Ascending aorta (tissue), 2 donors: ENCODE measurements at places on chromosomes 5 and 9.
A peak's percentile ranks its signal among the peaks of the same experiment; 100 is the strongest.

DNA sequence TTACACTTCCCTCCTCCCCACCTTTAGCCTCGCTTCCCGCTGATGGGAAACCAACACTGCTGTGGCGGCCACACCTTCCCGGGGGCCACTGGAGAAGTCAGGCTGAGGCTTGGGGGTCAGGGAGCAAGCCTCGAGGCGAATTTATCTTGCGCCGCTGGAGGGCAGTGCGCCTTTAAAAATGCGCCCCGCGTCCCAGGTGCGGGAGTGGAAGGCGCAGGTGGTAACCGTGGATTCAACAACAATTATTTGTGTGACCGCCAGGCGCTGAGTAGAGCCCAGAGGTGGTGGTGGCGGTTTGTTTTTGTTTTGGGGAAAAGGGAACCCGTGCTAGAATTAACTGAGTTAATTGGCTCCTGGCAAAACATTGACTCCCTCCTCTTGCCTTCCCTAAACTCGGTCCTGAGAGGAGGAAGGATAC, 1.1 kb downstream of the CFAP77 start:
- peaks cover 8% of the 10 kb centered on the region for H3K27me3 ChIP-seq
- H3K4me3 ChIP-seq = peak overlapping the region; percentile 72
- H3K4me1 ChIP-seq = peaks cover 12% of the 10 kb centered on the region
- H3K27ac ChIP-seq = no peak overlapping the region
- H3K36me3 ChIP-seq = no peaks in the 10 kb centered on the region

GRCh38 chr5:40385544-40385943, 294.2 kb upstream of the PTGER4 start:
- no peaks in the 10 kb centered on the region for H3K27me3 ChIP-seq
- no peak for DNase-seq
- H3K4me1 ChIP-seq = no peaks in the 10 kb centered on the region
- no peaks in the 10 kb centered on the region for H3K36me3 ChIP-seq
- no peak overlapping the region for H3K4me3 ChIP-seq

DNA sequence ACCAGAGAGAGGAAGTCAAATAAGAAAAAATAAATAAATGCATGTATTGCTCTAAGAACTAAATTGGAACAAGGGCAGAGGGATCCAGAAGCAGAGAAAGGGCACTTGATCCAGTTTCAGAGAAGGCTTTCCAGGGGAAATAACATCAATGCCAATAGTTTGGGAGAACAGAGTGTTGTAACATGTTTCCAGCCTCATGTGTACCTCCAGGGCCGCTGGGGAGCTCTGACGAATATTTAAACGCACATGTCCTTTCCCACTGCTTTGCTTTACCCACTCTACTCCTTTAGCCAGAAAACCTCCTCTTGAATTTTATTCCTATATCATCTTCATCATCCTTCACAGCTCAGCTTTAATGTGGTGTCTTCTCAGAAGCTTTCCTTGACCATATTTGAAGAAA, 233.7 kb downstream of the ENC1 start:
- H3K27me3 ChIP-seq = no peaks in the 10 kb centered on the region
- no peaks in the 10 kb centered on the region for H3K36me3 ChIP-seq
- DNase-seq = no peak

DNA sequence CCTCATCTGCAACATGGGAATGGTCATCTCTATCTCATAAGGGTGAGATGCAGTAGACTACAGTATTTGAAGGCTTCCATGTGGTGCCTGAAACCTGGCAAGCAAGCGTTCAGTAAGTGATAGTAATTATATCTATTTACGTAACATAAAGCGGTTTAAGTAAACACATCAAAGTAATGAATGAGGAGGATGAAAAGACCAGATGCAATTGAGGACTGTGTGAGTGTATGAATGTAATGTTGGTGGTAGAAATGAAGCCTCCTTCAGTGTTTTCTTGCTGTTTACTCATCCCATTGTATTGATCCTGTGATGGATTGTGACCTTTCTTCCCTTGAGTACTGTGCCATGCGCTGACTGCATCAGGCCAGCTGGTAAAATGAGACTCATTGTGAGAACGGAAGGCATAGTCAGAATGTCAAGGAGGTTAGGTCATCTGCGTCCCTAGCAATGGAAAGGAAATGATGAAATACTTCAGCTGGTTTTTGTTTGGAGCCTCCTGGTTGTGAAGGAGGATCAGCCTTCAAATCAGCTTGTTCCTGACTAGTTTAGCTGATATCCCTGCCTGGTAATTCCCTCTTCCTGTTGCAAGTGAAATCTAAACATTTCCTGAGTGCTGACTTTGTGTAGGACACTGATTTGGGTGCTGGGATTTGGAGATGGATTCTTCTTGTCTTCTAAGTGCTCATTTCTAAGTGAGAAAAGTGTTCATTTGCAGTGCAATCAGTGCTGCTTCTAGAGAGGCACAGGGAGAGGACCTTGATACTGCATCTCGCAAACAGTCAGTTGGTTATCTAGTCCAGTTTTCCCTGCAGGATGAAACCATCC, 35.6 kb downstream of the TNFSF8 start:
- H3K27ac ChIP-seq = no peak overlapping the region
- no peak for DNase-seq
- H3K4me3 ChIP-seq = no peak overlapping the region
- H3K4me1 ChIP-seq = peaks cover 4% of the 10 kb centered on the region

- no peak overlapping the region for H3K4me3 ChIP-seq
- H3K27ac ChIP-seq = no peak overlapping the region
- peaks cover 11% of the 10 kb centered on the region for H3K36me3 ChIP-seq
- no peaks in the 10 kb centered on the region for H3K27me3 ChIP-seq
- H3K4me1 ChIP-seq = no peaks in the 10 kb centered on the region
- no peak for DNase-seq
Observed at GRCh38 chr9:75168270-75169178, 80.2 kb downstream of the OSTF1 start.

GRCh38 chr9:85155352-85155751, 485.8 kb downstream of the NTRK2 start:
- no peak overlapping the region for H3K4me3 ChIP-seq
- no peaks in the 10 kb centered on the region for H3K4me1 ChIP-seq
- DNase-seq = no peak
- H3K36me3 ChIP-seq = no peaks in the 10 kb centered on the region

DNA sequence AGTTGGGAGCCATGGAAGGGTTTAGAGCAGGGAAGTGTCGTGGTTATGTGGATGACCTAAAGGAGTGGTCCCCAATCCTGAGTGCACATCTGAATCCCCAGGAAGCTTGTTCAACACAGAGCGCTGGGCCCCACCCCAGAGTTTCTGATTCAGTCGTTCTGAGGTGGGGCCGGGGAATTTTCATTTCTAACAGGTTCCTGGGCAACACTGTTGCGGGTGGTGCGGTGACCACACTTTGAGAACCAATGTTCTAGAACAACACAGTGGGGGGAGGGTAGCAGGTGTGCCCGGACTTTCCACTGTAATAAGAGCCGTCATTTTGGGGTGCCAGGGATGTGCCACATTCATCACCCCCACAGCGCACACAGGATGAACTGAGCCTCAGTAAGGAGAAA, 39.3 kb downstream of the DUSP1 start:
- no peaks in the 10 kb centered on the region for H3K36me3 ChIP-seq
- H3K27ac ChIP-seq = peak overlapping the region; percentile 96
- H3K4me1 ChIP-seq = peaks cover 37% of the 10 kb centered on the region

DNA sequence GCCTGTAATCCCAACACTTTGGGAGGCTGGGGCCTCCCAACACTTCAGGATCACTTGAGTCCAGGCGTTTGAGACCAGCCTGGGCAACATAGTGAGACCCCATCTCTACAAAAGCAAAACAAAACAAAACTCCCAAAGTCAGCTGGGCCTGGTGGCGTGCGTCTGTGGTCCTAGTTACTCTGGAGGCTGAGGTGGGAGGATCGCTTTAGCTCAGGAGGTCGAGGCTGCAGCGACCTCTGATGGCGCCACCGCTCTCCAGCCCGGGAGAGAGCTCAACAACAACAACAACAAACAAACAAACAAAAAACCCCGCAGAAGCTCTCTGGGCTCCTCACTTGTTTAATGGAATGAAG, 528 bp downstream of the ACOT12 start:
- no peaks in the 10 kb centered on the region for H3K27me3 ChIP-seq
- H3K4me1 ChIP-seq = peaks cover 4% of the 10 kb centered on the region
- no peaks in the 10 kb centered on the region for H3K36me3 ChIP-seq
- no peak for DNase-seq

- H3K27ac ChIP-seq = no peak overlapping the region
- H3K36me3 ChIP-seq = no peaks in the 10 kb centered on the region
- DNase-seq = no peak
- no peaks in the 10 kb centered on the region for H3K4me1 ChIP-seq
- no peaks in the 10 kb centered on the region for H3K27me3 ChIP-seq
Observed at GRCh38 chr9:77898864-77899263, 132.7 kb downstream of the GNAQ start.

GRCh38 chr9:89536600-89536999, 38.7 kb upstream of the SEMA4D start:
- no peak overlapping the region for H3K27ac ChIP-seq
- H3K4me1 ChIP-seq = no peaks in the 10 kb centered on the region
- H3K4me3 ChIP-seq = no peak overlapping the region
- no peaks in the 10 kb centered on the region for H3K27me3 ChIP-seq
